ENCODE measurements at places on chromosomes 16 and 17.

DNA sequence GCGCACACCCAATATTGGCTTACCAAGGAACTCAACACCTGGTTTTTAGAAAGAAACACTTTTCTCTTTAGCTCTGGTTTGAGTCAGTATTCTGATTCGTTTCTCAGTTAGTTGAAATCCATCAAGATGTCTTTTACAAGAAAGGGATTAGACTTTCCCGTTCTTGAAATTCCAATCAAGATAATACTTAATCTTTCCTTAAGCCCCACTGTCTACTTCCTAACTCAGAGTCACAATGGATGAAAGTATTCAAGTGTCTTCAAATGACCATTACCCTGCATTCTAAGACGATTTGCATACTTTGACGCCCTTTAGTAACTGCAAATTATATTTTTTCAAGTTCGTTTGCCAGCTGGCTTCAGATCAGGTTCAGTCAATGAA lies 189.8 kb downstream of the USP22 start:
- no peak for DNase-seq

DNA sequence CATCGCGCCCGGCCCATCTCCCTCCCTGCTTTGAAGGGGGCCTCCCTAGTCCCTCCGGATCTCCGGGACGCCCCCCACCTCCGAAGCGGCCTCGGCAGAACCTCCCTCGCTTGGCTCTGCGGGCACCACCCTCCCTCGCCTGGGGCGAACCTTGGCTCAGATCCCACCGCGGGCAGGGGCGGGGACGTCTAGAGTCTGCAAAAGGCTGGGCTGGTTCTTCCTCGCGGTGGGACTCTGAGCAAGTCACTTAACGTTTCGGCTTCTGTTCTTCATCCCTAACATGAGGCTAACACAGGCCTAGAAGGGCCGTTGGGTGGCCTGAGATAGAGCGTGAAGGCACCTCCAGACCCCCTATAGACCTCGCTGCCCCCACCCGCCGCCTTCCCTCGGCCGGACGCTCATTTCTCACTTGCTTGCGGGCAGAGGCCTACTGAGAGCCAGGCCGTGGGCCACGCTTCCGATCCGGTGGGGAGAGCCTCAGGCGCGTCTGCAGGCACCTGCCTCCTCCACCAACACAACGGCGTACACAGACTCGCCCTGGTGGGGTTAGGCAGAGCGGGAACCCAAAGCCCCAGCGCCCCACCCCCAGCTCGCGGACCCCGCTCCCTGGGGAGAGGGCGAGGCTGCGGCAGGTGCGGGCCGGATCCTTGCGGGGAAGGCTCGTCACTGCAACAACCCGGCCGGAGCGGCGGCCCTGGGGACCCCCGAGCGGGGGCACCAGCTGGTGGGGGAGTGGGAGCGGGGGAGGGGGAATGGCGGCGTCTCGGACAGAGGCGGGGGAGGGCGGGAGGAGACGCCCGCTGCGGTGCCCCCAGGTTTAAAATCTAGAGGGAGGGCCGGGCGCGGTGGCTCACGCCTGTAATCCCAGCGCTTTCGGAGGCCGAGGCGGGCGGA lies 5.4 kb downstream of the MYO1C start:
- no peak for DNase-seq

DNA sequence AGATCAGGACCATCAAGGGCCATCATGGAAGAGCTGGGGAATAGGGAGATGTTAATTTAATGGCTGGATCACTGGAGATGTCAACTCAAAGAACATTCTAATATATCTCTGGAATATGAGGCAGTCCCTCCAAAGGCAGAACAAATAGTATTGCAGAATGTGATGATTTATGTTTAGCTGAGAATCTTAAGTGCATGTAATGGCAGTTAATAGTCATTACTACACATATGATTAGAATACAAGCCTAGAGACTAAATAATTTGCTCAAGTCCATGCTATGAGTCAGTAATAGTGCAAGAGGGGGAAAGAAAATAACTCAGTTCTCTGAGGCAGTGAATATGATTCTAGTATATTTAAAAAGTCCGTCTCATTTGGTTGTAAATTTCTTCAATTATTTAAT lies 32.3 kb downstream of the SNTB2 start:
- no peak for DNase-seq

DNA sequence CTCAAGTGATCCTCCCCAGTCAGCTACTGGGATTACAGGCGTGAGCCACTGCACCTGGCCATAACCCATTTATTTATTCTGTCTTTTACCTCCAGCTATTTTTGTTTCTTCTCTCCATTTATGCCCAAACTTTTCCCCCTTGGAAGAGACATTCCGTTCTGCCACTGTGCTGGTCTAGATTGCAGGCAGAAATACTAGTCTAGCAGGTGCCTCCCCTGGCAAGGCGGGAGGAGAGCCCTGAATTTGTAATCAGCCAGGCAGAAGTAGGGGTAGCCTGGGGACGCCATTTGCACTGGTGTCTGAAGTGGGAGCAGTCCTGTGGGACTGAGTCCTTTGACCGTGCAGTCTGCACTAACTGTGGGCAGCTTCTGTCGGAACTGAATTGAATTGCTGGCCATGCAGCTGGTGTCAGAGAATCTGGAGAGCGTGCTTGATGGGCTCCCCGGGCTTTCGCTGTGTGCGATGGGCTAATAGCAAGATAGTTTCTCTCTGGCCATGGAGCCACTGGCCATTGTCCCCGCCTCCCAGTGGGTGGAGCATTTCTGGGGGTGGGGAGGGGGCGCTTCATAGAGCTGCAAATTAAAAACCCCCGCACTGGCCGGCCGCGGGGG lies 31.5 kb upstream of the LITAF start:
- no peak for DNase-seq

DNA sequence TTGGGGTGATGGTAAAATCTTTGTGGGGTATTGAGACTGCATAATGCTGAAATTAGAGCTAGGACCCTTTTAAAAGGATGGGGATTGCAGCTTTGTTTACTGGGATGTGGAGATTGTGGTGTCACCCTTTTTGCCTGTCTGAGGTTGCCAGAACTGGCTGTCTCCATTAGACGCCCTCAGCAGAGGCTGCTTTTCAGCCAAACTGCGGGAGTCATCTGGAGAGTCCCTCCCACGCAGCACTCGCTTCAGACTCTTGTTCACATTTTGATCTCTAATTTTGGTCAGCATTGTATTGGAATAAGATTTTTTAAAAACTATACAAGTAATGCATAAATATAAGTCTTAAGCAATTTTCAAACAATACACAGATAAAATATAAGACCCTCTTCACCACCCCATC lies 27.9 kb upstream of the JPT2 start:
- no peak for DNase-seq

Measured in putamen (tissue), 1 donor.